ENCODE measurements at places on chromosomes 3 and 15. TPM values are rescaled to one million over a fixed set of nuclear protein-coding genes. Genes with fewer than 3 reads are reported as not detected.

Gene COMMD2
- 37.0 TPM for total RNA-seq

Gene LINGO1
- total RNA-seq, result 0.33 TPM

Gene CAMK1
- total RNA-seq, result 37.5 TPM

Gene PLCB2
- total RNA-seq, result 0.43 TPM

Gene GOLGA8O
- 0.96 TPM for total RNA-seq

Gene FAM219B
- 71.3 TPM for total RNA-seq

Gene SQOR
- total RNA-seq, result 50.1 TPM

Gene DNAJB11
- total RNA-seq, result 59.0 TPM

Gene LMOD3
- total RNA-seq, result 0.07 TPM

Gene SLC12A1
- not detected for total RNA-seq

Gene AAGAB
- total RNA-seq, result 51.4 TPM

Gene DISP2
- 0.17 TPM for total RNA-seq

Gene GABRA5
- not detected for total RNA-seq

Gene LIPC
- total RNA-seq, result 0.63 TPM

Gene NOX5
- 0.39 TPM for total RNA-seq

Gene TERC
- 23.9 TPM for total RNA-seq

Gene CKMT1A
- not detected for total RNA-seq

Gene ALDH1L1
- 0.96 TPM for total RNA-seq

Gene CSPG4
- total RNA-seq, result 328 TPM

Gene RABL3
- total RNA-seq, result 18.4 TPM

Gene KBTBD13
- total RNA-seq, result not detected

Gene HACL1
- total RNA-seq, result 20.0 TPM

Gene FANCD2OS
- total RNA-seq, result not detected

Measured in smooth muscle cell of the pulmonary artery (primary cell).